ENCODE measurements at places on chromosomes 5 and 9.

DNA sequence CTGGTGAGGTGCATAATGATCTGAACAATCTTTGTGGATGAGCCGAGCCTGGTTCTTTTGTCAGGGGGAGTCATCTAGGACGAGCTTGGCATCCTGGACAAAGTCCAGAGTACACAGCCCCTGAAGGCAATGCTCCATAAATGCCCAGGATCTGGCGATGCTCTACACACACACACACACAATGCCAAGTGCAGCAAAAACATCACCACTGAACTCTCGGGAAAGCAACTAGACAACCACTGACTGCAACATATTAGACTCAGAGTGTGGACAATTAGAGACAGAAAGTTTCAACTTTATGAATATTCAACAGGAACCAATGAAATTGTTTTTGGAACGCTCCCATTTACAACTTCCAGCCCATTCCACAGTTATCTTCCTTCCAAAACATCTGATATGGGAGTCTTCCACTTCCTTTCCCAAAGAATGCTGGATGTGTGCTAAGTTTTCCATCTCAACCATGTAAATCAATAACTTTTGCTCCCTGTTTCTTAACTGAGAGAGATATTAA lies 227.6 kb upstream of the ANKRD55 start:
- DNase-seq: no peak

DNA sequence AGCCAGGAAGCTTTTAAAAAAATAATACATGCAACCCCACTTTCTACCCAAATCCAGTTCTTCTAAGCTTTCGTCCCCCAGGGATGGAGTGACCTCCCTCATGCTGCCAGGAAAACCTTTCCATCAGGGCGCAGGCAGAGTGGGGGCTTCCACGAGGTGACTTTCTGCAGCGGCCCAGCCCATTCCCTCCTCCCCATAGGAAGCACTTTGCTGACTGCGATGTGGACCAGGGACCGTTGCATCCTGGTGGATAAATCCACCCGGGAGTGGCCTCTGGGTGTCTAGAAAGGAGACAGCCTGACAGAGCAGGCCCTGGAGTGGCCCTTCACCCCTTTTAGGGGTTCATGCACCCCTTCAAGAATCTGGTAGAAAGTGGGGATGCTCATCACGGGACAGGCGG lies 1.6 kb downstream of the QRFP start:
- DNase-seq: no peak

- DNase-seq: no peak
These were observed 34.6 kb downstream of the MCCC2 start for GRCh38 chr5:71621741-71622140.

GRCh38 chr9:116549061-116549664 lies 137.9 kb upstream of the TRIM32 start:
- DNase-seq: no peak

DNA sequence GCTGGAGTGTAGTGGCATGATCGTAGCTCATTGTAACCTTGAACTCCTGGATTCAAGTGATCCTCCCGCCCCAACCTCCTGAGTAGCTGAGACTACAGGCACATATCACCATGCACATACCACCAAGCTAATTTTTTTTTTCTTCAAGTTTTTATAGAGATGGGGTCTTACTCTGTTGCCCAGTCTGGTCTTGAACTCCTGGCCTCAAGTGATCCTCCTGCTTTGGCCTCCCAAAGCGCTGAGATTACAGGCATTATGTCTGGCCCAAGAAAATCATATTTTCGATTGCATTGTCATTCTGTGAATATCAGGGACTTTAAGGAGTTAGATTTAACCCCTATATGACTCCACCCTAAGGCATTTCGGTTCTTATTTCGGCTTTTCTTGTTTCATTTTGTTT lies 116.6 kb downstream of the VPS13A start:
- no peak for DNase-seq

- DNase-seq: no peak
These were observed 190.1 kb downstream of the PAX5 start for GRCh38 chr9:36843964-36844363.

- DNase-seq: no peak
These were observed 587.3 kb downstream of the SEMA5A start for GRCh38 chr5:8958602-8959001.

DNA sequence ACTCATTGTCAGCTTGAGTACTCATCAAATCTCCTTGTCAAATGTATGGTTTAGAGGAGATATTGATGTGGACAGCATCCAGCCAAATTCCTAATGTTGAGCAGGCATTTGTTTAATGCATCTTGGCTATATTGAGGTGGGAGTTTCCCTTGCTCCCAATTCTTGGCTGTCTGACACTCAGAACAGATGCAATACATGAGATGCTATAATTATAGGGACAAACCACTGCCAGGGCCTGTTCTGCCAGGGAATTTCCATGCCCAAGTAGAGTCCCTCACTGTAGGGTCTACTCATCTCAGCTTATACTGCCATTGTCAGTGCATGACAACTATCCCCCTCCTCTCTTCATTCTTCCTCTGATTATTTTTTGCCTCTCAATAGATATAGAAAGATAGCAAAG lies 392.0 kb upstream of the KCNN2 start:
- DNase-seq: no peak

DNA sequence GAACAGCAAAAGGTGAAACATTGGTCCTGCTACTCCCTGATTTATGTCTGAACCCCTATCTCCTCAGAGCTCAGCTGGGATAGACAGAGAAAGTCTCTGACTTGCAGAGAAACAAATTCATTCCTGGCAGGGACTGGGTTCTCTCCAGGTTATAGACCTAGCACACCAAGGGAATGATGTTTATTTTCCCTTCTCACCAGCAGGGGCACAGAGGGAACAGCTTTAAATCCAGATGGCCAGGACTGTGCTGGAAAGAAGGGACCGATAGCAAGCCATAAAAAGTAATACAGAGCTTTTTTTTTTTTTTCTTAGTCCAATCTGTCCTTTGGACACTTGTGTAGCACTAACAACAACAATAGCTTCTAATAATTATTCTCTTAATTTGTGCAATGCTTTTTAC lies 141.1 kb upstream of the C9orf72 start:
- no peak for DNase-seq

GRCh38 chr9:120391691-120392090 lies 188.3 kb downstream of the CDK5RAP2 start:
- DNase-seq: no peak

- DNase-seq: peak; percentile 55
These were observed 55.6 kb downstream of the RXRA start for GRCh38 chr9:134381671-134382516.

DNA sequence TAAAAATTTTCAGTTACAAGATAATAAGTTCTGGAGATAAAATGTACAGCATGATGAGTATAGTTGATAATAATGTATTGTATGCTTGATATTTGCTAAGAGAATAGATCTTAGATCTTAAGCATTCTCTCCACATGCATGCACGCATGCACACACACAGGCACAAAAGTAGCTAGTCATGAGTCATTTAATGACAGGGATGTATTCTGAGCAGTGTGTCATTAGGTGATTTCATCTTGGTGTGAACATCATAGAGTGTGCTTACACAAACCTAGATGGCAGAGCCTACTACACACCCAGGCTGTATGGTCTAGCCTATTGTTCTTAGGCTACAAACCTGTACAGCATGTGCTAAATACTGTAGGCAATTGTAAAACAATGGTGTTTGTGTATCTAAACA lies 124.2 kb downstream of the PTTG1 start:
- no peak for DNase-seq

Data from NAMALWA (cell line).